Sciatic nerve (tissue), 2 donors: ENCODE measurements at places on chromosomes 2 and 18. TPM values are rescaled to one million over a fixed set of nuclear protein-coding genes. Genes with fewer than 3 reads are reported as not detected.

- DNase-seq = no peak
These were observed 27.7 kb downstream of the BIRC6 start for GRCh38 chr2:32384529-32384928.

Gene PROC
- not detected for total RNA-seq

DNA sequence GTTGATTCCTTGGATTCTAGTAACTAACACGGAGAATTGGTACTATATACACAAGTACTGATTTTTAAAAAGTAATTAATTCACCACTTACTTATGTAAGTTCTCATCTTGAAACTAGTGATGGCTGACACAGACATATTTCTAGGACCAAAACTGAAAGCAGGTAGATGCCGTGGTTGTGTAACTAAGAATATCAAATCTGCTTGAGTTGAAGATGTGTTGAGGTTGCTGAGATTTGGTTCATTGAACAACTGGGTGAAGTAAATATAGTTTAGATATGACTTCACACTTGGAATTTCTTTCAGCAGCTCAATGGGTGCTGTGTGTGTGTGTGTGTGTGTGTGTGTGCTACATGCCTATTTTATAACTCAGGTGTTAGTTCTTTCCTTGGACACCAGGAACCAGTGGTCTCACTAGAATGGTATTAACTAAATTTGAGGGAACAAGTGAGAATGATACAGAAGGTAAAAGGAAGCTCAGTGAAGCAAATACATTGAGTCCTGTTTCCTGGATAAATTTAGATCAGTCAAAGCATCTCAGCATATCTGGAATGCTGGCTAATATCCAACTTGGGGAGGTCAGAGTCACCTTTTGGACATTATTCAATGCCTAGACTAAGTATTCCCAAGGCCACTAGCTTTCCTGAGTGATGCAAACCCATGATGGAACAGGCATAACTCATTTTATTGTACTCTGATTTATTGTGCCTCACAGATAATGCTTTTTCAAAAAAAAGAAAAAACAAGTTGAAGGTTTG lies 110.7 kb upstream of the ZEB2 start:
- DNase-seq = no peak

Gene TRABD2A
- total RNA-seq = 2.1 TPM

GRCh38 chr2:65016789-65017188 lies 27.6 kb downstream of the SLC1A4 start:
- DNase-seq = no peak
